ENCODE measurements at places on chromosomes 1 and 21. TPM values are rescaled to one million over a fixed set of nuclear protein-coding genes. Genes with fewer than 3 reads are reported as not detected.

Gene PADI3
- not detected for total RNA-seq

Gene LRRC39
- 0.30 TPM for total RNA-seq

Gene PCBP3
- not detected for total RNA-seq

Gene TLCD4
- not detected for total RNA-seq

Gene GMEB1
- 7.5 TPM for total RNA-seq

Gene S100A12
- not detected for total RNA-seq

Gene KIF17
- total RNA-seq: 0.32 TPM

Gene OR2L2
- not detected for total RNA-seq

Gene AIRE
- total RNA-seq: under 0.01 TPM

Gene KCNJ9
- not detected for total RNA-seq

Gene SH2D5
- 0.46 TPM for total RNA-seq

Gene FAM163A
- under 0.01 TPM for total RNA-seq

Gene OXCT2
- 1.8 TPM for total RNA-seq

Gene AQP10
- under 0.01 TPM for total RNA-seq

Gene NSL1
- 33.5 TPM for total RNA-seq

Gene MANEAL
- not detected for total RNA-seq

Gene NPR1
- 6.7 TPM for total RNA-seq

Gene SLAMF7
- total RNA-seq: not detected

Gene MPL
- total RNA-seq: not detected

Gene MEAF6
- 57.5 TPM for total RNA-seq

Gene SETD4
- 18.5 TPM for total RNA-seq

Gene AMY2A
- total RNA-seq: not detected

Gene S100B
- total RNA-seq: not detected

Gene CD247
- total RNA-seq: not detected

Gene NLRP3
- 2.6 TPM for total RNA-seq

Gene PGLYRP3
- not detected for total RNA-seq

Gene SLC22A15
- total RNA-seq: under 0.01 TPM
